ENCODE measurements at places on chromosomes 1 and 21. TPM values are rescaled to one million over a fixed set of nuclear protein-coding genes. Genes with fewer than 3 reads are reported as not detected.

- DNase-seq, result no peak
These were observed 12.6 kb downstream of the VN1R5 start for GRCh38 chr1:247268390-247269045.

- no peak for DNase-seq
These were observed 107.7 kb downstream of the ADSS2 start for GRCh38 chr1:244344001-244344400.

MSH4 gene
- 0.12 TPM for total RNA-seq

GJC2 gene
- total RNA-seq, result 0.93 TPM

NR5A2 gene
- total RNA-seq, result 0.63 TPM

LACTBL1 gene
- not detected for total RNA-seq

CFHR3 gene
- total RNA-seq, result 0.20 TPM
